AG09309 (cell line): ENCODE measurements at places on chromosomes 7 and 10.

DNA sequence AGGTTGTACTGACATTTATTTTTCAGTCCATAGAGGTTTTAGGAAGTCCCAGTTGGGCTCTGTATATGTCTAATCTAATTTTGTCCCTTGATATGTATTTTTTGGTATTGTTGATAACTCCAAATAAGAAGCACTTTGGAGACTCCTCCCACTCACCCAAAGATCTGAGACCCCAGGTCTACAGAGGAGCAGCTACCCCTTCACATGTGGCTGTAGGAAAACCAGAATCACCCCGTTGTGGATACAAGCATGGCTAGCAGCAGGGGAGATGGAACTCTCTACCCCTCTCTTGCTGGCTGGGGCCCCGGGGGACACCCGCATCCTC is 9.4 kb downstream of the HHEX start:
- no peak for DNase-seq

DNA sequence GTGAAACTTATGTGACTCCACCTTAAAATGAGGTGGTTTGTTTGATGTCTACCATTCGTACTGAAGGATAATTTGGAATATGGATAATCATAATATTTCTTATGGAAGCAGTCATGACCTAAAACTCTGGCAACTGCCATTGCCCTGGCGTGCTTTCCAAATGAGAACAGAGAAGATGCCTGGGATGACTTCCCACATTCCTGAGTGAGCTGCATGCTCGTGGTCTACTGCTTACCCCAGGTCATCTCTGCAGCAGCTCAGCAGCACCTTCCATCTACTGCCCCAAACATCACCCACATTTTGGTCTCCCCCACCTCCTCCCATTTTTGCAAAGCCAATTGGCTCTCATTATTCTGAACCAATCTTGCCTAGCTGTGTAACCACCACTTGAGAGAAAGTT is 40.1 kb downstream of the LYZL1 start:
- DNase-seq, result peak; percentile 47

GRCh38 chr7:66344166-66344565 is 139.0 kb downstream of the TPST1 start:
- DNase-seq, result no peak

DNA sequence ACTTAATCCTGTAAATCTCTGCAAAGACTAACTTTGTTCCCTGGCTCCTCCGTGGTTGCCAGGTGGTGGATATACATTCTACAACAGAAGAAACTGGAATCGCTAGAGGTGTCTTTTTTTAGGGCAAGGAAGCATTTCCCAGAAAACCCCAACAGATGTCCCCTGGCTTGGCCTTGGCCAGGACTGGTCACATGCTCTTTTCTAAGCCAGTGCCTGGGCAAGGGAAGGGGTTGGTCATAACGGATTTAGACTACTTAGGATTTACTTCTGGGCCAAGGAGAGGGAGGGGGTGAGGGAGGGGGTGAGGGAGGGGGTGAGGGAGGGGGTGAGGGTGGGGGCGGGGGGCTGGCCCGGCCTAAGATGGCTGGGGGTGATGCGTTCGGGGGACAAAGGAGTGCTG is 105.7 kb downstream of the SNX10 start:
- DNase-seq, result no peak

DNA sequence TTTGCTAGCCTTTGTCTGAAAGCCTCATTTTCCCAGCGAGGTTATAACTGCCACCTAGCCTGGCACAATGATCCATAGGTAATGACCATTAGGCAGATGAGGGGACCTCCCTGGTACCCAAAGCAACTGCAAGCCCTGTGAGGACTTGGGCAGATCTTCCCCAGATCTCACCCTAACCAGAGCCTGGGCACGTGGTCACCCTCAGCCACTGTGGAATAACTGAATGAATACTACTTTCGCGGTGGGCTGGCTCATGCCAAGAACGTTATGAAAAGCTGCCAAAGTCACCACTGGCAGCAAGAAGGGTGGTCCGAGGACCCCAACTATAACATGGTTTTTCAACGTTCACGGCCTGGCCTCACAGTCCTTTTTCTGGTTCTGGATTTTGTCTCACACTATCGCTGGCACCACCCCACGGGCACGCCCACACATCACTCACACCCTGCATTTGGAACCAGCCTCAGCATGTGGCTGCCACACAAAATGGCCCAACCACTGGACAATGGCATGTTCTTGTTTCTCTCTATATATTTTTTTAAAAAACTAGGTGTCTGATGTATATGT is 3.4 kb downstream of the PRKAG2 start:
- DNase-seq, result no peak

- no peak for DNase-seq
Observed at GRCh38 chr10:91319336-91319735, 90.8 kb upstream of the HECTD2 start.

DNA sequence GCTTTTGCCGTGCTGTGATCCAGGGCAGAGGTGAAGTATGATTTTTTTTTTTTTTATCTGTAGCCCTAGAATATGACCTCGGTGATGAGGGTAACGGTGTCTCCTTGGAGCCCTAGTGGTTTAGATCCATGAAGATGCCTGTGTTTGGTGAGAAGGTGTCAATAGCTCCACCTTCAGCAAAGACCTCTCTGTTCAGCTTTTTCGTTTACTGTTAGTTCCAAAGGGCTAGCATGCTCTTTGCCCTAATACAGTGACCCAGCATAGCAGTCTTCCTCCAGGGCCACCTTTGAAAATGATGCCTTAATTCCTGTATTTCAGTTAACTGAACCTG is 746 bp upstream of the MRPS16 start:
- DNase-seq, result no peak

- DNase-seq, result no peak
Observed at GRCh38 chr7:37945336-37945735, 24.9 kb downstream of the EPDR1 start.

- DNase-seq, result no peak
Observed at GRCh38 chr7:113812591-113813255, 106.1 kb downstream of the PPP1R3A start.

DNA sequence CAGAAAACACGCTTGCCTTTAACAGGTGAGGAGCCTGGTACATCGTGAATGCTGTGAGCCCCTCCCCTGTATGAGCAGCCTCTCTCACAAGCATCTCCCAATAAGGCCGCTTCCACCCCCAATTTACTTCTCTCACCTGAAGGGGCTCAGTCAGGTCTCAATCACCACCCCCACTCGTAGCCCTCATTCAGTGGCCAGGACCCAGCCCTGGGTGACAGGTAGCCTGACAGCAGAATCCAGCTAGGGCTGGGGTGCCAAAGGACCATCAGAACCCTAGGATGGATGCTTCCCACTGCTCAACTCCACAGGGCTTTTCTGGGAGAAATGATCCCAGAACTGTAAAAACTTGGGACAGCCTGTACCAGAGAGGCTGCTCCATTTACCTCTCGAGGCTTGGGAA is 6.4 kb upstream of the NDST2 start:
- no peak for DNase-seq

DNA sequence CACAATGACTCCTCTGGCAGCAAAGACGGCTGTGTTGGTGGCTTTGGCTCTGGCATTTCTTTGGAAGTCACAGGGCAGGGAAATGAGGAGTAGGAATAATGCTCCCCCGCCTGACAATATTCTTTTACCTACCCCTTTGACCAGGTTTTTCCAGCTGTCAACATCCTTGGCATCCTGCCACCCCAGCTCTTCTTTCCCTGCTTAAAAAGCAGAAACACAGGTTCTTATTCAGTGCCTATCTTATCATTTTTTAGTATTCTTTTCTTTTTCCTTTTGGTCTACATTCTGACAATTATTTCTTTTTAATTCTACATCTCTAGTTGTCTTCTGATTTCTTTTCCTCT is 97.7 kb downstream of the CREB5 start:
- DNase-seq, result no peak

DNA sequence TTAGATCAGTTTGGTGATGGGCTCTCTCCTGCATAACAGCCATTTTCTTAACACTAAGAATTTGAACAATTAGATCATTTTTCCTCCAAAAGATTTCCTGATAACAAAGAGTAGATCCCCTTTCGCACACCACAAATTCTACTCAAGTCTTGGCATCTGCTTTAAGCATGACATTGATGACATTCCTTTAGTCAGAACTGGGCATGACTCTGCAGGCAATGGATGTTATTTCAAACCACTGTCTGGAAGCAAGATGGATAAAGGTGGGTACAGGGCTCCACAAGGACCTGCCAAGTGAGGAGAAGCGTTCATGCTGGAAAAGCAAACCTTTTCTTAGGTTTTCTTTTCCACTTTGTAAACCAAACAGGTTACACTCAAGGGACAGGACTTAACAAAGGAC is 123.5 kb downstream of the GLCCI1 start:
- DNase-seq, result no peak

DNA sequence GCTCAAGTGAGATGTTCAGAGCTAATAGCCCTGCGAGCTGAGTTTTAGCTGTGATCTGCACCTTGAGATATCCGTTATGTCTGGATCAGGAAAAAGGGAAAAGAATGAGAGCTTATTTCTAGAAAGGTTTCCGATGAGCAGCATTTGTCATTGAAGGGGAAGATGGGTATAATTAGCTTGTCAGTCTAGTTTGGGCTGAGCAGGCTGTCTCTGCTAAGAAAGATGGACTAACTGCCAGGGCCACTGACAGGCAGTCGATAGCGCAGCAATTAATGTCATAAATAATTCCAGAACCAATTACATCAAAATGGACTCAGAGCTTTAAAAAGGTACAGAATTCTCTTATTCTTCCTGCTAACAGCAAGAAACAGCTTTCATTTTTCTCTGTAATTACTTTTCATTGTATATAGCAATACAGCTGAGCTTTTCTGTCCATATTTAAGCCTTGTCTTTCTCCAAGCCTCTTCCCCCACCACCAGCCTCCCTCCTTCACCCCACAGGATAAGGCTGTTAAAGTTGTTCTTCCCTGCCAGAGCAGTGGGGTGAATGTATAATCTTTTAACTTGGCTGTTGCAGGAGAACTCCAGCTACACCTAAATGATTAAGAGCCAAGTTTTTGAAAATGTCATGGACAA is 1006.5 kb downstream of the KCNMA1 start:
- DNase-seq, result no peak

GRCh38 chr10:112966194-112966855 is 16.3 kb downstream of the TCF7L2 start:
- no peak for DNase-seq

- DNase-seq, result no peak
Observed at GRCh38 chr10:99605351-99605750, 14.9 kb downstream of the SLC25A28 start.

- no peak for DNase-seq
Observed at GRCh38 chr10:27701938-27702537, 43.6 kb downstream of the MKX start.

- DNase-seq, result no peak
Observed at GRCh38 chr7:119967221-119967620, 305.8 kb upstream of the KCND2 start.

- no peak for DNase-seq
Observed at GRCh38 chr7:85749696-85750453, 563.0 kb upstream of the SEMA3D start.

DNA sequence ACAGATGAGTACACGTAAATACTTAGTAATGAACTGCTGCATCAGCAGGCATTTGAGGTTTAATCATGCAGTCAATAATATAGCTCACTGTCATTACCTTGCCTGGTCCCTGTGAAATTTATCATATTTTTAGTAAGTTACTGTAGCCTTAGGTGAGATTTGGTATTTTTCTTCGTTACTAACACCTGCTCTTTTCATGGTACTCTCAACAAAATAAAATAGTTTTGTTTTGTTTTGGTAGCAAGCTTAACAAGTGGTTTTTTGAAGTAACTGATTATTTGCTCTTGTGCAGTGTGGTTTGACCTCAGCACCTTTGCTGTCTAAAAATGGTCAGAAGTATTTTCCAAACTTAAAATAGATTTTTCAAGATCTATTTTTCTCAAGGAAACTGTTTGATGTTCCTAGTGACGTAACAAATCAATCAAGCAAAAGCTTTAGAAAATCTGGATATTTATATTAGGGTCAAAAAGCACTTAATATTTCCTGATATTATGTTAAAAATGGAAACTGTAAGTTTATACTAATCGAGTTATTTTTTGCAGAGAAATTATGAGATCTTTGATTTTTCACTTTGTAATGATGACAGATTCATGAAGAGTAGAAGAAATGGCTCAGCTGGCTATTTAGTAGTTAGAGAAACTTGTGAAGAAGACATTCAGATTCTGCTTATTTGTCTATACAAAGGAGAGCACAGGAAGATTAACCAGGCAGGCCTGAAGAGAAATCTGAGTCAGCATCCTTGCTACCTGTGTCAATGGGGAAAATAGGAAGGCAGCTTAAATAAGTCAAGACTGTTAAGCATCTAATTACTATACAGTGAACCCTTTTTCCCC is 21.0 kb upstream of the RPA3 start:
- DNase-seq, result no peak

- peak; percentile 92 for DNase-seq
Observed at GRCh38 chr10:15084502-15084922, 4.1 kb downstream of the ACBD7 start.

DNA sequence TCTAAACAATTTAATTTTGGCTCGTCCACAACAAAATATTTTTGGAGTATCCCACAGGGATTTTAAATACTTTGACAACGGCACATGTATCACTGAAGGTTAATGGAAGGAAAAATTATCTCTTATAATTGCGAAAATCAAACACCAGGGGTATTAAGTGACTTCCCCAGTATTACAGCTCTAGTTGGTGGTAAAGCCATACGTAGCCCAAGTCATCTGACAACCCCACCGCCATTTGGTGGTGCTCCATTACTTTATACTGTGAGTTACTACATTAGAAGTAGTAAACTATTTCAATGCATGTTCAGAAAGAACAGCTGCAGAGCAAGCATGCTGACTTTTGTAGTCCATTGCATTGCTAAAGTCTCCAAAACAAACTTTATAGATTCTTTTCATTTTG is 179.7 kb downstream of the HGF start:
- DNase-seq, result no peak

GRCh38 chr10:71339796-71340589 is 20.9 kb downstream of the SLC29A3 start:
- no peak for DNase-seq

DNA sequence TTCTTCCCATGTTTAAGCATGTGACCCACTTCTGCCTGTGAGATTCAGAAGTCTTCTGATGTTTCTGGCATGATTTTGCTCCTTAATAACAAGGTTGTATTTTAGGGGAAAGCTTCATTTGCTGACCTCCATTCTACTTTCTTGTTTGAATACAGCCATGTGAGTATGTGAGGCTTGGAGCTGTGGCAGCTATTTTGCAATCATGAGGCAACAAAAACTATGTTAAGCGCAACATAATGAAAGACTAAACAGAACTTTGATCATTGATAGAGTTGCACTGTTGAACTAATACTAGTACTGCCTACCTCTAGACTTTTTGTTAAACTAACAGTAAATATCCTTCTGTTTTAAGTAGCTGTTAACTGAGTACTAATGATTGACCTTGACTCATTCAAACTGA is 203.8 kb upstream of the FAM3C start:
- DNase-seq, result no peak

DNA sequence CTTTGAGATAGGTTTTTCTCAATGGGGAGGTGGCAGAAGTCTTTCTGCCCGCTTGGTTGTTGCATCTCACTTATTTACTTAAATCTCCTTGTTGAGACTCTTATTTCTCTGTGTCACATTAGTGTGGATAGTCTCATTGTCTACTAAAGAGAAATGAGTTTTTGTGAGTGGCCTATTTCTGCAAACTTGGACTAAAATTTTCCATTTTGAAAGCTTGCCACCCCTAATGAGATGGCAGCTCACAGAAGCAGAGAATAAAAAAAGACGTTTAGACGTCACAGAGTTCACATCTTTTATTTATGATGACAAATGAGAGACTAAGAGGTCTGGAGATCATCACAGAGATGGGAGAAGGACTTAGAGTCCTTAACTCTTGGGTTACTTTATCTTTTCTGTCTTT is 262.7 kb upstream of the PHYHIPL start:
- no peak for DNase-seq
